Effector CD8-positive, alpha-beta T cell (primary cell): ENCODE measurements at places on chromosomes 16 and 17.

DNA sequence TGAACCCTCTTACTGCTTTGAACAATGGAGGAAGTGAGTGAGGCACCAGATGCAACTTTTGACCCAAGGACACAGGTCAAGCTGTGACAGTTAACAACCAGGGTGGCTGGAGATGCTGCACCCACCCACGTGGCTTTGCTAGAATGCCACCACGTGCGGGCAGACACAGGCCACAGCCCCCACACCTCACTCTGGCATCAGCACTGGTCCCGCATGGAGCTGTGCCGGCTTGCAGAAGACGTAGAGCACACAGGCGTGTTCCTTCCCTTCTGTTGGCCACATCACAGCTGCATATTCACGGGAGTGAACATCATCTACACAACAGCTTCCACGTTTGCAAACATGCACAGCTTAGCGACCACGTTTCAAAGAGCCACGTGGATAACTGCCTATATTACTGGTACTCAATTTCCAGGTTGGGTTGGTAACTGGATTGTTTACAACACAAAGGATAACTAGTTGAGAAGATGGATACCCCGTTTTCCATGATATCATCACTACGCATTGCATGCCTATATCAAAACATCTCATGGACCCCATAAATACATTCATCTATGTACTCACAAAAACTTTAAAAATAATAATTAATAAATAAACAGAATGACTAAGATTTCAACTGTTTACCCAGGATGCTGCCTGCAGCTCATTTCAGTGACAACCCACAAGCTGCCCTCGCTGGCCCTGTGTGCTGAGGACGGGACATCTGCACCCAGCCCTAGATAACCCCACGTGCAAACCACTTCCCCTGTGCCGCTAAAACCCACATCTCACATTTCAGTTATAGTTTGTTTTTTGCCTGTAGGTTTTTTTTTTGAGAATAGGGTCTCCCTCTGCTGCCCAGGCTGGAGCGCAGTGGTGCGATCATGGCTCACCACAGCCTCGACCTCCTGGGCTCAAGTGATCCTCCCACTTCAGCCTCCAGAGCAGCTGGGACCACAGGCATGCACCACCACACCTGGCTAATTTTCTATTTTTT, 132.0 kb downstream of the ANKRD11 start:
- DNase-seq: no peak

DNA sequence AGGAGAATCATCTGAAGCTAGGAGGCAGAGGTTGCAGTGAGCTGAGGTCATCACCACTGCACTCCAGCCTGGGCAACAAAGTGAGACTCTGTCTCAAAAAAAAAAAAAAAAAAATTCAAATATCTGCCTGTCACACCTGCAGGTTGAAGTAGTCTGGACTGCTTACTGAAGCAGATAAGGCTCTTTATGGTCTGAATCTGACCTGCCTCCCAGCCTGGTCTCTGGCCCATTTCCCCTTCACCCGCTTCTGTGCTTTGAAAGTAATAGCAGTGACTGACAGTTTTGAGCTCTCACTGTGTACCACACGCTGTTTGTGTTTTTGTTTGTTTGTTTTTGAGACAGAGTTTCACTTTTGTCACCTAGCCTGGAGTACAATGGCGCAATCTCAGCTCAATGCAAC, 5.8 kb downstream of the SEZ6L2 start:
- no peak for DNase-seq

DNA sequence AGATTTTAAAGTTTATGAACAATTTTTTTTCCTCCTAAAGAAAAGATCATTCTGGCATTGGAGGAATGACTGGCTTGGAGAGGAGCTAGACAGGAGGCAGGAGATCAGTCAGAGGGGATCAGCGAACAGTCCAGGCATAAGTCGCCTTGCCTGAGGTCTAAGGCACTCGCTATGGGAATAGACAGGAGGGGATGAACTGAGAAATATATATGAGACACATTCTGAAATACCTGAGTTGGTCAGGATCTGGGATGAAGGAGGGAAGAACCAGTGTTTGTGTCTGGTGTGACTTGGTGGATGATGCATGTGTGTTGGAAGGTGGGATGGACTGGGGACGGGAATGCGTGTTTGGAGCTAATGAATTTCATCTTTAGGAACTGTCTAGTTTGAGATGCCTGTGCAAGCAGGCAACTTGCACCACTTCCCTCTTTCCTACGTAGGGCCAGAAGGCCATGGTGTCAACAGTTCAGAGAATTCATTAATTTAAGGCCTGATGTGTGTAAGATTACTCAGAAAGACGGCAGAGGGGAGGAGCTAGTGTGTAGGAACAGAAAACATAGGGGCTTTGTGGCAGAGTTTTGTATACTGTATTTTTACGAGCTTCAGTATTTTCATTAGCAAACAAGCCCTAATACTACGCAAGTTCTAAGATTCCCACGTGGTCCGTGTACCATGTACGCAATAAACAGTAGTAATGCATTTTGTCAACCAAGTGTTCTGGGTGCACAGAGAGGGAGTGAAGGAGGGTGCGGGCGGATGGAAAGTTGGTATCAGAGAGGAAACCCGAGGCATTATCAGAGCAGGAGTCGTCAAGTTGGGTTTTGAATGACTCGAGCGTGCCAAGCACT, 825 bp downstream of the HEATR6 start:
- DNase-seq: no peak

GRCh38 chr17:55644346-55644745, 78.3 kb downstream of the TMEM100 start:
- DNase-seq: no peak

DNA sequence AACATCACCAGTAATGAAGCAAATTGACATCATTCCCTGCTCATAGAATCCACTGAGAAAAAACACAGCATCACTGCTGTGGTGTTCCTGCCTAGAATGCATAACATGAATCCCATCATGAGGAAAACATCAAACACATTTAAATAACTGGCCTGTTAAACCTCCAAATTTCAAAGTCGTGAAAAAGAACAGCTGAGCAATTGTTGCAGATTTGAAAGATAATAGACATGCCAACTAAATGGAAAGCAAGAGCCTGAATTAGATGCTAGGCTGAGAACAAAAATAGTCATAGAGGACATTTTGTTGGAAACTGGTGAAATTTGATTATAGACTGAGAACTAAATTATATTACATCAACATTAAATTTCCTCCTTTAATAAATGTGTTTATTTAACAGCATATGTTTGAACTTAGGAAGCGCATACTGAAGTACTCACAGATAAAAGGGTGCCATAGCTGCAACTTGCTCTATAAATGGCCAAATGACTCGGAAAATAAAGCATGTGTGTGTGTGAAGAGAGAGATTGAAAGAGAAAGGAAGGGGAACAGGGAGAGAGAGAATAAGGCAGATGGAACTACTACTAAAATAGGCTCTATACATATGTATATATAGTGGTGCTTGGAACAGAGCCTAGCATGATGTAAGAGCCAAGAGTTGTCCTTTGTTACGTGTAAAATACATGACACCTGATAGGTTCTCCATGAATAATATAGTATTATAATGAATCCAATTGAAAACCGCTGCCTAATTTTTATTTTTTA, 305.0 kb upstream of the MON1B start:
- DNase-seq: no peak
